Stimulated activated naive CD8-positive, alpha-beta T cell treated with anti-CD3 and anti-CD28 coated beads, Interleukin-15, amount 100 ng/mL, for 72 hours (primary cell): ENCODE measurements at places on chromosomes 5 and 9.

DNA sequence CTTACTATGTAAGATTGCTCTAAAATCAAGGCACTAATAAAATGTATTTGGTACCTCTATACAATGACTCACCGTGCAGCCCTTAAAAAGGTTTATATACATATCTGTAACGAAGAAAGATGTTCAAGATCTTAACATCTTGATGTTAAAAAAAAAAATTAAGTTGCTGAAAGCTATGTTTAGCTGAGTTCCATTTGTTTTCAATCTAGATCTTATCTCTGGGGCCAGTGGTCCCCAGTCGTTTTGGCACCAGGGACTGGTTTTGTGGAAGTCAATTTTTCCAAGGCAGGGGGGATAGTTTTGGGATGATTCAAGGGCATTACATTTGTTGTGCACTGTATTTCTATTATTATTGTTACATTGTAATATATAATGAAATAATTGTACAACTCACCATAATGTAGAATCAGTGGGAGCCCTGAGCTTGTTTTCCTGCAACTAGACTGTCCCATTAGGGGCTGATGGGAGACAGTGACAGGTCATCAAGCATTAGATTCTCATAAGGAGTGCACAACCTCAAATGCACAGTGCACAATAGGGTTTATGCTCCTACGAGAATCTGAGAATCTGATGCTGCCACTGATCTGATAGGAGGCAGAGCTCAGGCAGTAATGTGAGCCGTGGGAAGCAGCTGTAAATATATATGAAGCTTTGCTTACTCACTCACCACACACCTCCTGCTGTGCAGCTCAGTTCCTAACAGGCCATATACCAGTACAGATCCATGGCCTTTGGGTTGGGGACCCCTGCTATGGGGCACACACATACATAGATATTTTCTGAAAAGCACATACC is 27.6 kb upstream of the TSLP start:
- no peak for DNase-seq

DNA sequence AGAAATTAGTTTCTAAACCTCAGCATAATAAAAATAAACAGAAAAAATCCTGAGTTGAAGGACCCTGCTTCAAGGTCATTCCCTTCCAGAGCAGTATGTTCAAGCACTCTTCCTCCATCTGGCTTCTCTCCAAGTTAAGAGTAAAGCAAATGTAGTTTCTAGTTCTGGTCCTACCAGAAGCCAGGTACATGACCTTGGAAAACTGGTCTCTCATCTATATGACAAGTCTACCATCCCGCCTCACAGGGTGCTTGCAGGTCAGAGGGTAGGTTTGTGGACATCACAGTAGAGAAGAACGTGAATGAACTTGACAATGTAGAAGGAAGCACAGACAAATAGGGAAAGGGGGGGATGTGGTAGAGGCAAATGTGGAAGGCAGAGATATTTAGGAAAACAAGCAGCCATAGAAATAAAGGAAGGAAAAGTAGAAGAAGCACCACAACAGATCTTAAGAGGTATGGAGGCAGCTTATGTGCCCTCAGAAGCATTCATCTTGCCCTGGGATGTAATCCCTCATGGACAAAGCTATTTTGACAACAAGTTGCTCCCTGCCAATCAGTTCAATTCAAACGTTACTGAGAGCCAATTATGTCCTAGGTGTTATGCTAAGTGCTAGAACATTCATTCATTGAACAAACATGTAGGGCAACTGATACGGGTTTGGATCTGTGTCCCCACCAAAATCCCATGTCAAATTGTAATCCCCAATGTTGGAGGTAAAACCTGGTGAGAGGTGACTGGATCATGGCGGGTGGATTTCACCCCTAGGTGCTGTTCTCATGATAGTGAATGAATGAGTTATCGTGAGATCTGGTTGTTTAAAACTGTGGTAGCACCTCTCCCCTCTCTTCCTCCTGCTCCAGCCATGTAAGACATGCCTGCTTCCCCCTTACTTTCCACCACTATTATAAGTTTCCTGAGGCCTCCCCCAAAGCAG is 23.7 kb upstream of the CTNNAL1 start:
- no peak for DNase-seq

DNA sequence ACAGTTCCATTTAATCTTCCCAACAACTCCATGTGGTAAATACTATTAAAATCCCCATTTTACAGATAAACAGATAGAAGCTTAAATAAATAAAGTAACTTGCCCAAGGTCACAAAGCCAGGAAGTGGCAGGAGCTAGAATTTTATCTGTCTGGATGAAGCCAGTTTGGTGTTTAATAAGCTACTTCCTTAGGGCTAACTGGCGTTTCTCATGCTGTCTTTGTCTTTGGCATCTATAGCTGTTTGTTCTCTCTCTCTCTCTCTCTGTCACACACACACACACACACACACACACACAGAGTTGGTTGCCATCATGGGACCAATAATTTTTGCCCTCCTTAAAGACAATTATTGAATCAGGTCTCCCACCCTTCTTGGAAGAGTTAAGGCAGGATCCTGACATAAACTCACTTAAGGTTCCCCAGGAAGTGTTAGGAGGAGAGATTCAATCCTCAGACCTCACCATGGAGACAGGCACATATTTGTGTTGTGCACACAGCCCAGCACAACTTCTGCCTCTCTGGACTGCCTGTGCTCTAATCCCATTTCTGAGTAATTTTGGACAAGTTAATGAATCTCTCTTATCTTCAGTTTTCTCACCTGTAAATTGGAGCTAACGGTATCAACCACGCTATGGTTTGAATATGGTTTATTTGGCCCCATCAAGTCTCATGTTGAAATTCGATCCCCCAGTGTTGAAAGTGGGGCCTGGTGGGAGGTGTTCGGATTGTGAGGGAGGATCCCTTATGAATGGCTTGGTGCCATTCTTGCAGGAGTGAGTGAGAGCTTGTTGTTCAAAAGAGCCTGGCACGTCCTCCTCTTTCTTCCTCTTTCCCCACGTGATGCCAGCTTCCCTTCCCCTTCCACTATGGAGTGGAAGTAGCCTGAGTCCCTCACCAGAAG is 8.3 kb upstream of the ADRA1B start:
- no peak for DNase-seq

GRCh38 chr9:38007016-38007415 is 62.0 kb downstream of the SHB start:
- no peak for DNase-seq

- no peak for DNase-seq
These were observed 1198.6 kb upstream of the ACO1 start for GRCh38 chr9:31185831-31186230.

GRCh38 chr5:52947851-52948250 is 41.3 kb upstream of the ITGA2 start:
- DNase-seq: no peak

DNA sequence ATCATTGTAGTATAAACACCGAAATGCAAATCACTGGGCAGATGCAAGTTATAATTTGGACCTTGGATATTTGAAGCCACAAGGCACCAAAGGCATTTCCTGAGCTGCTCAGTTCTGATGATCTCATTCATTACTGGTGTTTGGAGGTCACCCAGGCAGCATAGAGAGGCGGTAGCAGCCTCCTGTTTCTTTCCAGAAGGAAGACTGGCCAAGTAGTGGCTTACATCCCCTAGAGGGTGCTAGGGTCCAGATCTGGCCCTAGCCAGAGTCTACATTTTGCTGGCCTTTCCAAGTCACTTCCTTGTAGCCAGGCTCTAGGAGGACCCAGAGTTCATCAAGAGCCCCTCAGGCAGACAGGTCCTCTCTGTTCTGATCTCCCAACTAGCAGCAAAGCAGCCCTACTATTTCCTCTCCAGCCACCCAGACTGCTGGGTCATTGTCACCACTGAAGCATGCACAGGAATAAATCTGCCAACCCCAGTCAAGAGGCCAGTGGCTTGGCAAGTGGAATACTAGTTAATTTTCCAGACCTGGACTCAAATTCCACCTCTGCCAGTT is 33.4 kb upstream of the TTC1 start:
- no peak for DNase-seq

- no peak for DNase-seq
These were observed 229.5 kb downstream of the ARL15 start for GRCh38 chr5:54080831-54081230.

DNA sequence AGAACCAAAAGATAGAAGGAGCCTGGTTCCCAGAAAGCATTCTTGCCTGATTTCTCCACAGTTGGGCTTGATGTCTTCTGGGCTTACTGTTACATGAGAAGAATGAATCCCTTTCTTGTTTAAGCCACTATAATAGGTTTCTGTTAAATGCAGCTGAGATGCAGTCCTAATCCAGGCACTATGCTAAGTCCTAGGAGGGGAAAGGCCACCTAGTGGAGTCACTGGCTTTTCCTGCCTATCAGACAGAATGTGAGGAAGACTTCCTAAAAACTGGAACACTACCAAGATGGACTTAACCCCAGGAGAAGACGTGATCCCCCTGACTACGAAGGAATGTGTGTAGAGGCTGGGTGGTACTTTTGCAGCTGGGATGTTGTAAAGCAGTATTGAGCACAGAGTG is 34.3 kb upstream of the FSD1L start:
- no peak for DNase-seq

- no peak for DNase-seq
These were observed 4.5 kb downstream of the MAPK9 start for GRCh38 chr5:180287404-180287803.

DNA sequence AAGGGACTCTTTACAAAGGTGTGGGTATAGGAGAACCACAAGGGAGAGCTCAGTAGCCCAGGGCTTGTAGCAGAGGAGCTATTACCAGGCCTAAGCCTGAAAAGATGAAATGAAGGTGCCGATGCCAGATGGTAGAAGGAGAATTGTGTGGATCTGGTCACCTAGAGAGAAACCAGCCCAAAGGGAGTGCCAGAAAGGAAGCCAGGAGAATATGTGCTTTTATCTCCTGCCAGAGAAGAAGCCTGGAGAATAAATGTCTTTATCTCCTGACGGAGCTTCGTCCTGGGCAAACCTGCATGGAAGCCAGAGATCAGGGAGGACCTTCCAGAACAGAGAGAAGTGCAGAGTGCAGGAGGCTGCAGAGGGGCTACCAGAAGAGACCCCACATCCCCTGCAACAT is 142.6 kb downstream of the MED10 start:
- no peak for DNase-seq

- DNase-seq: no peak
These were observed 323.0 kb upstream of the IRX4 start for GRCh38 chr5:2205596-2206226.

DNA sequence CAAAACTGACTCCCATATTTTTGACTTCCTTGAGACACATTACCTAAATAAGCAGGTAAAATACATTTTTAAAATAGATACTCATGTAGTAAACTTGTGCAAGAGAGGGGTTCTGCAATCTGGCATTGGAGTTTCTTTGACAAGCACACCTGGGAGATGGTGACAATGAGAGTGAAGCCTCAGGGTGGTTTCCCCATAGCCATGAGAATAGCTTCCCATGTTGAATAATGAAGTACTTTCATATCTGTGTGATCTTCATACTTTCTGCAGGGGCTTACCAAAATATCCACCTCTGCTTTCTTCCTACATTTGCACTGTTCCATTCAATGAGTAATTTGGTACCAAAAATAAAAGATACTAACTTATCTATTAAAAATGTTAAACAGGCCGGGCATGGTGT is 44.7 kb upstream of the VCAN start:
- DNase-seq: no peak

DNA sequence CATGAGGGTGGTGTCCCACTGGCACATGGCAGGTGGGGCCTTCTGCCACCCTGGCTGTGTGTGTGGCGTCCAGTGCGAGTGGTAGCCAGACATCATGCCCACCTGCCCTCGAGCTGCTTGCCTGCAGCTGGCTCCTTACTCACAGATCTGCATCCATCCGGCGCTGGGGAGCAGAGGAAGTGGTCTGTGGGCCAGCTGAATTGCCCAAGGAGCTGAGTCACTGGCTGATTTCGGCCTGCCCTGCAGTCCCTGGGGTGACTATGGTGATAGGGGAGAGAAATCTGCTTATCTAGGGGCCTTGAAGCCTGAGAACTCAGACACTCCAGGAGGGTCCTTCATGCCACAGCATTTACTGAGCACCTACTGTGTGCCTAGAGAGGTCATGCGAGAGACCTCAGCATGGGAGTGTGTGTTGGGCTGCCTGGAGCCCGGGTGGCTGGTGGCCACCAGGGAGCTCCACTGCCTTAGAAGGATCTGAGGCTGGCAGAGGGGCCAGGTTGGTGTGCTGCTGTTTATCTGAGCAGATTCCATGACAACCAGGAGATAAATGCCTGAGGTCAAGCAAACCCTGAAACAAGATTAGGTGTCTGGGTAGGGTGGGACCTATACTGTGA is 57.1 kb downstream of the SLC22A5 start:
- DNase-seq: peak; percentile 72

DNA sequence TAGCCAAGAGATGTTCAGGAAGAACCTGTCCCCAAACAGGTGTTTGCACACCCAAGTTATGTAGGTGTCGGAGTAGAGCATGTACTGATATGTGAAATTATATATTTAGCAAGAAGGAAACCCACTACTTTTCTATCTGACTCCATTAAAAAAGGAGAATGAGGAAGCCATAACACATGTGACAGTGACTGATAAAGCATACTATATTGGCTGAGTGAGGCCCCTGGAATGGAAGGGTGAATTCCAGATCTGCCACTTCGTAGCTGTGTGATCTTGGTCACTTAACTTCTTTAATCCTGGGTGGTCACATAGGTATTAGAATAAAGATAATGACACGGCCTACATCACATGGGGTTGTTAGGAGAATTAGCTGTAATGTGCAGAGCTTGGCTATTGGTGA is 116.0 kb upstream of the MAN2A1 start:
- DNase-seq: no peak

GRCh38 chr5:71922584-71923106 is 184.6 kb upstream of the MAP1B start:
- no peak for DNase-seq

GRCh38 chr9:132596200-132596599 is 13.8 kb downstream of the BARHL1 start:
- no peak for DNase-seq

DNA sequence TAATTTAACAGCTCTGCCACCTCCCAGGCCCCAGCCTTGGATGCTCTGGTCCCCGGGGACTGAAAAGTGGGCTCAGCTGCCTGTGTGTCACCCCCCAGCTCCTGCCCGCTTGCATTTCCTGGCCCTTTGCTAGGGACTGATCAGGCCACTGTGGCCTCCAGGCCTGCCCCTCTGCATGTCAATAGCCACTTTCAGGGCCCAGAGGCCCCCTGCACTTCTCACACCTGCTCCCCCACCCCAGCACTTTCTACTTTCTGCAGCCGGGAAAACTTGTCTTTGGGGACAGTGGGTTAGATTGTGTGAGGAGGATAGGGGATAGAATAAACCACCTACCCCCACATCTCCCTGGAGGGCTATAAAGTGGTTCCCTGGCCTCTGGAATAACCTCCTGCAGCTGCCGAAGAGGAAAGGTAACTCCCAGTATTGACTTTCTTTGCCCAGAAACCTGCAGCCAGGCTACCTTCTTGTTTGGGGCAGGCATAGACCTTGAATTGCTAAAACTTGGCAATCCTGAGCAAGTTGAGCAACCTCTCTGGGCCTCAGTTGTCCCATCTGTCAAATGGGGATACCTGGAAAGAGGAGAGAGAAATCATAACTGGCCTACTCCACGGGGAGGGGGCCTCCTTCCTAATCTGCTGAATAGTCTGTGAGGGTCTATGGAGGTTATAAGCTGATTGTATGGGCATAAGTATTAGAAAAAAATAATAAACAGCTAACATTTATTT is 7.8 kb downstream of the AIF1L start:
- no peak for DNase-seq

- DNase-seq: no peak
These were observed 26.0 kb upstream of the LIFR start for GRCh38 chr5:38582293-38582974.

GRCh38 chr5:133108481-133108921 is 56.7 kb downstream of the HSPA4 start:
- no peak for DNase-seq

- DNase-seq: no peak
These were observed 359.2 kb upstream of the ZNF462 start for GRCh38 chr9:106503759-106504158.

GRCh38 chr5:39716532-39717028 is 291.8 kb upstream of the DAB2 start:
- DNase-seq: peak; percentile 37
